ENCODE measurements at places on chromosomes 2 and 18.

GRCh38 chr2:75277111-75277510, 77.8 kb upstream of the TACR1 start:
- no peak for DNase-seq

DNA sequence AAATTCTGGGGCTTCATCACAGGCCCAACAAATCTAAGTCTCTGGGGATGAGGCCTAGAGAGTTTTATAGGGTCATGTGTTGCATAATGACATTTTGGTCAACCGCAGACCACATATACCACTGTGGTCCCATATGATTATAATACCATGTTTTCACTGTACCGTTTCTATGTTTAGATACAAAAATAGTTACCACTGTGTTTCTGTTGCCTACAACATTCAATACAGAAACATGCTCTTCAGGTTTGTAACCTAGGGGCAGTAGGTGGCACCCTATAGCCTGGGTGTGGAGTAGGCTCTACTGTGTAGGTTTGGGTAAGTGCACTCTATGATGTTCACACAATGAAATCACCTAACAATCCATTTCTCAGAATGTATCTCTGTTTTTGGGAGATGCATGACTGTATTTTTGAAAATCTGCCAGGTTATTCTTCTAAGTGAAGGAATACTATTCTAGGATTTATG, 485.2 kb downstream of the PTPRM start:
- DNase-seq = no peak

- no peak for DNase-seq
These were observed 4.3 kb downstream of the AAK1 start for GRCh38 chr2:69639266-69639665.

GRCh38 chr2:136443661-136444060, 321.7 kb upstream of the THSD7B start:
- no peak for DNase-seq

- DNase-seq = peak; percentile 6
These were observed 113.1 kb downstream of the NFATC1 start for GRCh38 chr18:79508565-79509535.

DNA sequence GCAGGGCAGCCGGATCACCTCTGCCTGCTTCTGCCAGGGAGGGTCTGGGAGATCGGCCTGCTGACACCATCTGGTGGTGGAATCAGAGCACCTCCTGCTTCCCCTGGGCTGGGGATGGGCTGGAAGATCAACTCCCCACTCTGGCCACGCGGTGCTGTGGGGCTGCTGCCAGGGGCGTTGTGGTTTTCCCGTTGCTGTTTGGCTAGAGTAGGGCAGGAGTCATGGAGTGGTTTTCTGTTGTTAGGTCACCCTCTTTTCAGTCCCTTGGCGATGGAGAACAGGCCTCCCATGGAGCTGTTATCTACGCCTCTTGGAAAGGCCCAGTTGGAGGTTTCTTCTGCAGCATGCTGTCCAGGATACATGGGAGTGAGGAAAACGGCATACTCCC, 15.2 kb downstream of the BCL2L11 start:
- DNase-seq = no peak

GRCh38 chr2:150232321-150232720, 255.1 kb downstream of the RND3 start:
- DNase-seq = no peak

GRCh38 chr2:78564666-78565065, 460.8 kb upstream of the REG3G start:
- no peak for DNase-seq

DNA sequence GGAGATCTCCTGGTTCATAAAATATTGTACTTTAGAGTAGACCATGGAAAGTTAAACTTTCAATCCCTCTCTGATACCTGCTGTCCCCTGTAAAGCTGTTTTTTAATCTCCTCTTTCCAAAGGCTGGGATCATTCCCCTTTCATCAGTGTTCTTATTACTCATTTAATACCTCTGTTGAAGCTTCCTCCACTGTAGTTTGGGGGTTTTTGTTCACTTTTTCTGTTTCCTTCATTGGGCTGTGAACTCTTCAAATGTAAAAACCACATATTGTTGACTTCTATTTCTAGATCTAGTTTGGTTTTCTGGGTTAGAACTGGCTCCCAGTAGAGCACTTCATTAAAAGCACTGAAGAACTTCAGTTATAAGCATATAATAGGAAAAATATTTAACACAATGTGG, 598.1 kb downstream of the RNF144A start:
- no peak for DNase-seq

DNA sequence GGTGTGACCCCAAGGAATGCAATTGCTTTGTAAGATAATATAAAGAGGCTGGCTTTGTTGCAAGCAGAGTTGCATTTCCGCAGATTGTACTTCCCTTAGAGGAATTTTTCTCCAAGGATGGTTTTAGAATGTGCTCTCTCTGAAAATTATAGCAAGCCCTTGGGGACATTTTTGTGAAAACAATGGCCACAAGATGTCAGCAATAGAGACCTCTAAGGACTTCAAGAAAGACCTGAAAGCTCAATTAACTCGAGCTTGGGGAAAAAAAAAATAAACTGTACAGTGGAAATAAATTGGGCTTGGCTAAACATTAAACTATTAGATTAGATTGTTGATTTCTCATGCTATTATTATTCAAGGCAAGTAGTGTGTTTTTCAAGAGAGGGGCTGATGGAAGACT, 81.3 kb upstream of the KYNU start:
- DNase-seq = no peak

DNA sequence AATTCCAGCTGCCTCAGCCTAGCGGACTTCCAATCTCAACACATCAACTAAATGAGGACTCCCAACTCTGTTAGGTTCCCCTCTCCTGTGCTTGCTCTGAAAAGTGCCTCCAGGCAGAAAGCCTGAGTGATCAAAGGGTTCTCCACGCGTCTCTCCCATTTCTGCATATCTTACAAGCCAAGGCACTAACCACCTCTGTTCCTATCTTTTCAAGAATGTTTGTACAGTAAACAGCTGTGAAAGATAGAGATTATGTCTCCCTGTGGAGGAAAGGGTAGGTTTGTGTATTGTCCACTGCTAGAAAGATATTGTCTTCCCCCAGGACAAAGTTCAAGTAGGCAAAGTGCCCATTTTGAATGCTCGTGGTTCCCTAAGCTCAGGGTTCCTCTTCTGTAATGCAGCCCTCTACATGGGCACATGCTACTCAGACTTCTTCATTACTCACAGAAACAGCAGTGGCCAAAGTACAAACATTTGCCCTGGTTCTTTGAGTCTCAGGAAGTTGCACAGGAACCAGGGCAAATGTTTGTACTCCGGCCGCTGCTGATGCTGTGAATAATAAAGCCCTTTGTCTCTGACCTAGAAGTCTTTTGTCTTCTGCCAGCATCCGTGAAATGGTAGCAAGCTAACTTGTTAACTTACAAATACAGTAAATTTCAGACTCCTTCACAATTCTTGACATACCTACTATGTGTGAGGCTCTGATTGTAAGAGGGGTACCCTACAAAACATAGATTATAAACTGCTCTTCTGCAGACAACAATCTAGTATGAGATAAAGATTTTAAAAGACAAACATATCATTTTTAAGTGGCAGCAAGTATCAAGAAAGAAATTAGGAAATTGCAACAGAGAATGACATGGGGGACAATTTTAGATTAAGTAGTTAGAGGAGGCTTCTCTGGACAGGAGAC, 44.5 kb downstream of the PKDCC start:
- DNase-seq = no peak

GRCh38 chr2:170284205-170284604, 106.3 kb downstream of the MYO3B start:
- no peak for DNase-seq

DNA sequence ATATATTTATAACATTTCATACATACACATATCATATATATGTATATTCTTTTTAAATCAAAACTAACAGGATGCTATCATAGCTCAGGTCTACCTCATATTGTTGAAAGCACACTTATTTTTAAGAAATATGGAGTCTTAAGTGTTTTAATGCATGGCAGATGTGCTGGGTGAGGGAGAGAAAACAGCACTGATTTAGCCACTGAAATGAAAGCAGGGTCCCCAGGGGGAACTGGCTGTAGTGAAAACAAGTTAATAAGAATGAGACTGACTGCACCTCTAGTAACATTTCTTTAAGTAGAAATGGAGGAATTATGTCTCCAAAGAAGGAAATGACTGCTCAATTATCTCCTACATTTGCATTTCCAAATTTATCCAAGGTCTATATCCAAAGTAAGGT, 857.8 kb downstream of the DCDC2C start:
- no peak for DNase-seq

- no peak for DNase-seq
These were observed 17.3 kb downstream of the GRHL1 start for GRCh38 chr2:9968553-9969497.

- no peak for DNase-seq
These were observed 140.6 kb downstream of the C1D start for GRCh38 chr2:67922080-67922785.

- DNase-seq = peak; percentile 29
These were observed 105.6 kb upstream of the STK17B start for GRCh38 chr2:196277002-196277401.

- no peak for DNase-seq
These were observed 136.4 kb downstream of the HDAC4 start for GRCh38 chr2:239264492-239264837.

DNA sequence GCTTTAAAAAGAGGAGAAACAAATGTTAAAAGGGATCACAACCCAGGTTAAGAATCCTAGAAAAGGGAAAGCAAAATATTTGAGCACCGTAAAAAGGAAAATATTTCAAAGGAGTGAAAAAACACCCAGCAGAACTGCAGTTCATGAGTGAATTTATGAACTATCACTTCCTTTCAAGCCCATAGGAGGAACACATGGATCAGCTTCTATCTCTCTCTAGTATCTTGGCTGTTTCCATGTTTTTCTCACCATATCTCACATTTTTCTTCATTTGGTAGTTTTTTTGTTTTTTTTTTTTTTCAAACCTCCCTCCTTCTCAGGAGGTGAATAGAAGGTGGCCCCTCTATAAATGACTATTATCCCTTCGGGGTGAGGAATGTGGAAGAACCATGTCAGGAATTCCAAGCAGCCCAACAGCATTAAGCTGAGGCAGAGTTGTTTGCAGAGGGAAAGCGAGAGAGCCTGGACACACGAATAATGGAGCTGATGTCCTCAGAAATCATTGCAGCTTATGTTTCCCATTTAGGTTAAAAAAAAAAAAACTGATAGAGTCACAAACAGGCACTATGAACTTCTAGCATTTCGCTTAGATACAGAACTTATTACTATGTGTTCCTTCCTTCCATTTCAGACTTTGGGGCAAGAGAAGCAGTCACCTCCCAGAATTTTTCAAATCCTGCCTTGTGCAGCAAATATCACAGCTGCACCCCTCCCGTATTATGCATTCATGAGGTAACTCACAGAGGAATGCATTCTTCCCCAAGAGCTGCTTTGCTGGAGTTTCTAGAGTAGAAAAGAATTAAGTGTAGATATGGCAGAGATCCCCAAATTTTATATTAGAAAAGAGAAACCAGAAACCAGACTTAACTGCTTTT, 315.6 kb downstream of the IRS1 start:
- no peak for DNase-seq

DNA sequence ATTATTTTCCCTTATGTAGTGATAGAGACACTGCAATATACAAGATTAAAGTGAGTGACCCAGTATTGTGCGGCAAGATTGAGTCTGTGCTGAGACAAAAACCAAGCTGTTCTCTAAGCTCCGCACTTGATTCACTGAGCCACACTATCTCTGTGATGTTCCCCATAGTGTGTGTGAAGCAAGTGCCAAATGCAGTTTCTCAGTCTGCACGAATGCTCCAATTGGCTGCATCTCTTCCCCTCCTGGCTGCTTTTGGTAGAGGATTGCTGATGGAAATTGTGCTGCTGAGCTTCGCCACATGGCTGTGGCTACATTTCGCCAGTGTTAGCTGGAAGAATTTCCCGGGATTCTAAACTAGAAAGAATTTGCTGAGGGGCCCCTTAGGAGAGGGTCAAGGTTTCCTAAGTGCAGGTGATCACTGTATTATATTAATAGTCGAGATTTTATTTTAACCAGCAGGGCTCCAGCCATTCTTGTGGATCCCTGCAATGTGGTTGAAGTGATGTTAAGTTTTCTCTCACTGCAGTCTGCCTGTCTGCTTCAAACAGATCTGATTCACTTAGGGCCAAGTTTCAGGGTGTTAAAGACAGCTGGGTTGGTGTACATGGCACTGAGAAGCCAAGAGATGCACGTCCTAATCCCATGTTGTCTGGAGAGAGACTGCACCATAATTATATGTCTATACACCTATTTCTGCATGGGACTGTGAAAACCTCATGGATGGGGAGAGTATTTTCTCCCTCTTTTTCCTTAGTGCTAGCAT, 317.2 kb downstream of the DCC start:
- no peak for DNase-seq
